ENCODE measurements at places on chromosomes 5 and 9.

DNA sequence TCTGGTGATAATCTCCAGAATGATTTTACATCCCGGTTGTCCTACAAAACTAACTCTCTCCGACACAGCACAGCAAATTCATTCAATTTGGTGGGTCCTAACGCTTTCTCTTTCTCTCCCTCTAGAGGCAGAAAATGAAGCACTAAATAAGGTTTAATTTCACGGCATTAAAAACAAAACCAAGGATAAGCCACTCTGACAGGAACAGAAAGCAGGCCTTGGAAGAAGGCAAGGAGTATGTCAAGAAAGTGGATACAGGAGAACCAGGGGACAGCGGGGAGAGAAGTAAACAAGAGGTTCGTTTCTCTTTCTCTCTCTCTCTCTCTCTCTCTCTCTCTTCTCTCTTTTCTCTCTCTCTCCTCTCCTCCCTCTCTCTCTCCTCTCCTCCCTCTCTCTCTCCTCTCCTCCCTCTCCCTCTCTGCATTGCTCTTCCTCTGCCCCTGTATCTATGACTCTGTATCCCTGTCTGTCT, 49.8 kb downstream of the EBF1 start:
- no peak for DNase-seq

DNA sequence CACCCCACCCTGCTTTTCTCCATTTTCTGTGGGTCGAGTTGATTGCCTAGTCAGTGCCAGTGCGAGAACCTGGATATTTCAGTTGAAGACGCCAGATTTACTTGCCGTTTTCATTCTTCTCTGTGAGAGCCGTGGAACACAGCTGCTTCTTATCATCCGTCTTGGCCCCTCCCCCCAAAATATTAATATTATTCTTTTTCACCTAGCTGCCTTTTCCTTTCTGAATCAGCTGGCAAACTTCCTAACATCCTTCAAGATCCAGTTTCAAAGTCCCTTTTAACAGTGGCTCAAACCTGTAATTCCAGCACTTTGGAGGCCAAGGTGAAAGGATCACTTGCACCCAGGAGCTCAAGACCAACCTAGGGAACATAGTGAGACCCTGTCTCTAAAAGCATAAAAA, 117.1 kb upstream of the RASA1 start:
- DNase-seq: no peak

DNA sequence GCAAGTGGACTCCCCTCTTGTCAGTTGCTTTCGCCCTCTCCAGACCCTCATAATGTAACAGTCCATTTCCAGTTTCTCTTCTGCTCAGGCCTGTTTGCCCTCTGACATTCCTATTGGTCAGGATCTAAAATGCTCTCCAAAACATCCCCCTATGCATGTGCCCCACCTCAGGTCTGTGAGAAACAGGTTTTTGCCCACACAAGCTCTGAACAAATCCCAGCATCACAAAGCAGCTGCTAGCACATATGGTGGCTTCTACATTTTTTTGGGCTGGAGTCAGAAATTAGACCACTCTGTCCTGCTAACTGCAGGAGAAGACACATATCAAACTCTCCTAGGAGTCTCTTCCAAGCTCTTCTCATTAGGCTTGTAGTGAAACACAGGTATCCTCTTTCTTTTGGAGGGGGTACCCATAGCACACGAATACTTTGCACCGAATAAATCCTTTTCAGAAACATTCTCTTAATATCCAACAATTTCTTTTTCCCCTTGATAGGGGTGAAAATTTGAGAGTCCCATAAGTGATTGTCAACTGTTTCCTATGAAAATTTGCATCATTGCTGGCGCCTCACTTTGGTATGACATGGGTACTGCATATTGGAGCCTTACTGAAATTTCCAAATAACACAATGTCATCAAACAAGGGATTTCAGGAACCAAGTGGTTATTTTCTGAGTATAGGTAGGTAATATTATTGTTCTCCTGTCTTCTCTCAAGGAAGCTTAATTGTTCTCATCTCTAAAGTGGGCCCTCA, 19.3 kb upstream of the HSPA9 start:
- no peak for DNase-seq

DNA sequence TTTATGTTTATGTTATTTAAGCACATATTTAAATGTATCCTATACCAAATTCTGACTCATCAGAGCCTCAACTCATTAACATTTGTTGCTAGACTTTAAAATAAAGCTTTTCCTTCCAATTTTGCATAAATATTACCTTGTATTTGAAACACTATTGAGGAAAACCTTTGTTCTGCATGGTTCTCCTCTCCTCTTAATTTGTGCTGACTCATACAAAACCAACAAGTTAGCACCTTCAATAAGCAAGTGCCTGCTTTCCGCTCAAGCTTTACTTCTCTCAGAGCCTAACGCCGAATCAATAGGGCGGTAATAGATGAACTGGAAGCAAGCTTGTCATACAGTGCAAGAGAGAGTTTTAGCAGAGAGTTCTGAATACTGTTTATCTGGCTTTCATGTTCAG, 7.9 kb downstream of the AMACR start:
- no peak for DNase-seq

DNA sequence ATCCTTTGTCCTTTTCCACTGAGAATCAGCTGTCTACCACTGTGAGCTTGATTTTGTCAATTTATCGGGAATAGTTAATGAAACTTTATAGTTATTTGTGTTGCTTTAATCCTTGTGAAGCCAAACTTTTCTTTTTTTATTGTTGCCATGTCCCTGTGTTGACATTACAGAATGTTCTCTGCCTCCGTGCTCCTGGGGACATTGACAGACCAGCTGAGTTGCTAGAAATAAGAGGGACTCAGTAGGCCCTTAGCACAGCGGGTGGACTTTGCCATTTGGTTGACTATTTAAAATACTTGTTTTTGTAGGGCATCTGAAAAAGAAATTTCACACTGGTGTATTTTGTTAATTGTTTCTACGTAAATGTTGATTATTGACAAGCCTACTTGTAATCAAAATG, 70.5 kb downstream of the IL31RA start:
- no peak for DNase-seq

DNA sequence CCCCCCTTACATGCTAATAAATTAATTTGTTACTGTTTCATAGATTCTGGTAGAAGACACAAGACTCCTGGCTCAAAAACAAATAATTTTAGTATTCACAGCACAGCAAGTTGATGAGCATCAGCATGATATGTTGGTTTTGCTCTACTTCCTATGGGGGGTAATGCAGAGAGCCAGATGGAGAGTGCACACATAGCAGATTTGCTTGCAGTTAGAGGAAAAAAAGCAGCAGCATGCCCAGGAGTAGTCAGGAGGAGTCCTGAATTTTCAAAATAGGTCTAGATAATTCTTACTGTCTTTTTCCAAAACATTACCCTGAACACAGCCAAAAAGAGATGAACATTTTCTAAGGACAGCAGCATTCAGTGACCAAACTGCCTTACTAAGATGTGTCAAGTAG, 261.3 kb downstream of the COX7C start:
- DNase-seq: no peak

All from nephron progenitor cell (in vitro differentiated cells).